Tongue (tissue), 3 donors: ENCODE measurements at places on chromosomes 1 and 21.

- no peak for DNase-seq
Observed at GRCh38 chr1:51663105-51663504, 46.2 kb downstream of the OSBPL9 start.

DNA sequence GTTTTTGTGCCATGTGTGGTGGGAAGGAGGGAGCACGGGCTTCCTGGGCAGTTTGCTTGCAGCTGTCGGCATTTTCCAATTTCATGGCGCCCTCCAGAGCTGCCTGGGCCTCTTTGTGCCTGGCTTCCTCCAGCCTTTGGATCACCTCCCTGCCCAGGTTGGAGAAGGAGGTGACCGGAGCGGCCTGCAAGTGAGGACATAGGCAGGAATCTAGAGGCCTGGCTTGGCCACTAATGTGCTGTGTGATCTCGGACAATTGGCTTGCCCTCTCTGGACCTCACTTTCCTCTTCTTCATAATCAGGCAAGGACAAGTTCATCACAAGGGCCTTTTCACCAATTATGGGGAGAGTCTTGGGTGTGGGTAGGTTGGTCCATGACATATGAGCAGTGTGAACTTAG lies 245.1 kb downstream of the MATN1 start:
- DNase-seq: peak; percentile 62

DNA sequence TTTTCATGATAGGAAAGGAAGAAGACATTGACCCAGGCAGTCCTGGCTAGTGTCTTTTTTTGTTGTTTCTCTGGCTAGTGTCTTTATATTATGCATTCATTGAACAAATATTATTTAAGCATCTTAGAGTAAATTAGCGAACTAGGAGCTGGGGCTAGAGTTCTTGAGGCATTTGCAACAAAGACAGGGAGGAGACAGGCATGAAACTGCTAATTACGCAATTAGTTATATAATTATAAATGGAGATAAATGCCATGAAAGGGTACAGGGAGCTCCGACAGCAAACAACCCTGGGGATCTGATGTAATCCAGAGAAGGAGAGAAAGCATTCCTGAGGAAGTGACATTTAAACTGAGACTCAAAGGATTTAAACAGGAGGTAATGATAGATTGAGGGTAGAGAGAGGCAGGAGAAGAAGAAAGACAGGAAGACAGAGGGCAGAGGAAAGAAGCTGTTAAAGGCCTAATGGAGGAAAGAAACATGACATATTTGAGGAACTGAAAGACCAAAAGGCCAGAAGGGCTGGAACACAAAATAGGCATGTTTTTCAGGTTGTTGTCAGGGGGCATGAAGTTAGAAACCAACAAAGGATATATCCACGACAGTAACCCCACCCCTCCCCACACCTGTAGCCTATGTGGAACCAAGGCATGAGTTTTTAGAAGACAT lies 99.5 kb upstream of the GJB5 start:
- no peak for DNase-seq

DNA sequence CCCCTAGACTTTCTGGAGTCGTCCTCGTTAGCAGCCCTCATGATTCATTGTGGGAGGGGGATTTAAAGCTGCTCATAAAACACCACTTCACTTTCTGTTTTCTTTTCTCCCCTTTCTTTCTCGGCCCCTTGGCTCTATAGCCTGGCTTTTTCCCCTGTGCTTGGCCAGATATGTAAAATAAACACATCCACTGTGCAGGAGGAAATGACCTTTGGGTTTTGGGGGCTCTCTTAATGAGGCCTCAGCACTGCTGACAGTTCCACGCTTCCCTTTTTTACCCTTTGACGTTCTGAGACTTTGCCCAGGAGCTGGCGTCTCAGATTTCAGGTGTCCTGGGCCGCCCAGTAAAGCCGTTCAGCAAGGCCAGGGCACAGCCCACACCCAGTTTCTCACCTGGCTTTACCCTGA lies 65.7 kb downstream of the RUNX3 start:
- DNase-seq: no peak

- no peak for DNase-seq
Observed at GRCh38 chr1:2811533-2811918, 10.0 kb upstream of the TTC34 start.

DNA sequence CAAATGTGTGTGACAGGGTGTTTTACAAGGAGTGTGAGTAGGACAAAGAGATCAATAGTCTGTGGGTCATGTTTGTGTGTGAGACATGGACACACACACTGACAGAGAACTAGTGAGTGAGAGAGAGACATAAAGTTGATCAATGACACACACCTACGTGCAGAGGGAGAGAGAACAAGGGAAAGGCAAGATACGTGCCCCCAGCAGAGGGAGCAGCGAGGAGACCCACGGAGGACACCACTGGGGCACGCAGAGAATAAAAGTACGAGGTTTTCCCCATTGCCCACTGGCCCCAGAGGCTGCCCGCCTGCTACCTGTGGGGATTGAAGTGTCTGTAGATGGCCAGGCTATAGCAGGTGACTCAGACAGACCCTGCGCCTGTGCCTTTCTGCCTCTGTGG lies 130.2 kb upstream of the CSF3R start:
- no peak for DNase-seq
